ENCODE measurements at places on chromosomes 1 and 21. TPM values are rescaled to one million over a fixed set of nuclear protein-coding genes. Genes with fewer than 3 reads are reported as not detected.

Gene TCHH
- polyA plus RNA-seq = 0.32 TPM

Gene ATP6V1G3
- not detected for polyA plus RNA-seq

Gene SPRR2B
- not detected for polyA plus RNA-seq

Gene IER5
- 8.1 TPM for polyA plus RNA-seq

- DNase-seq = no peak
These were observed 42.3 kb upstream of the SYT14 start for GRCh38 chr1:209895709-209896108.

- no peak for DNase-seq
These were observed 126.9 kb downstream of the CASZ1 start for GRCh38 chr1:10669570-10669969.

All from adrenal gland (tissue), 19 donors.